ENCODE measurements at places on chromosomes 3 and 15. TPM values are rescaled to one million over a fixed set of nuclear protein-coding genes. Genes with fewer than 3 reads are reported as not detected.

The CHST13 gene
- 0.02 TPM for polyA plus RNA-seq

The LRRC49 gene
- 7.9 TPM for polyA plus RNA-seq

The CDHR4 gene
- not detected for polyA plus RNA-seq

The ACKR4 gene
- 0.25 TPM for polyA plus RNA-seq

The CPN2 gene
- not detected for polyA plus RNA-seq

The ARHGEF26 gene
- 1.4 TPM for polyA plus RNA-seq

DNA sequence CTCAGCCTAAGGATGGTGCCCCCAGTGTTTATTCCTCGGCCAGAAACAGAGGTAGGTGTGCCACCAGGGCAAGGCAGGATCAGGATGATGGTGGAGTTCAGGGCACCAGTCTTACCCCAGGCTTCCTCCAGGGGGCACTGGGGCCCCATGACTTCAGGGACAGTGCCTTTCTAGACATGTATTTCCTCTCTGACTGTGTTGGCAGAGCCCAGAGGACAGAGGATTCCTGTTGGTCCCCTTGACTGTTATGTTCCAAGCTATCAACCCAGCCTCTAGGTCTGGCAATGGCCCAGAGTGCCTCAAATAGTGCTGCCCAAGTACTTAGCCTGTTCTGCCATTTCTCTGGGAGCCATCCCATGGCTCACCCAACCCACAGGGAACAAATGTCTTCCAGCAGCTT is 2.8 kb downstream of the HEMK1 start:
- DNase-seq: peak; percentile 42

GRCh38 chr3:168933614-168934013 is 729.9 kb downstream of the MECOM start:
- peak; percentile 50 for DNase-seq

DNA sequence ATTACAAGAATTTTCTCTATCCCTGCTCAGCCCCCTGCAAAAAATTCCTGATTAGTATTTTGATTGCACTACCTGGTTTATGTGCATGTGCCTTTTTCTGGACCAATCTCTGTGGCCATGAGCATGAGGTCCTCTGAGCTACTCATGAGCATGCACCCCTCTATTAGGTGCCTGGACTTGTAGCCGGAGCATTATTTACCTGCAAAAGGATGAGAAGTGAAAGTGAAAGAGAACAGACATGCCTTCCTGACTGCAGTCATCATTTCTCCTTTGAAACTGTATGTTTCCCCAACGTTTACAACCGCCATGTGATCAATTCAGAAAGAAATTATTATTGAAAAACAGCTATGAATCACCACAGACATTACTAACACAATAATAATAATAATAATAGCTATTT is 1008.8 kb downstream of the ROBO2 start:
- DNase-seq: no peak

DNA sequence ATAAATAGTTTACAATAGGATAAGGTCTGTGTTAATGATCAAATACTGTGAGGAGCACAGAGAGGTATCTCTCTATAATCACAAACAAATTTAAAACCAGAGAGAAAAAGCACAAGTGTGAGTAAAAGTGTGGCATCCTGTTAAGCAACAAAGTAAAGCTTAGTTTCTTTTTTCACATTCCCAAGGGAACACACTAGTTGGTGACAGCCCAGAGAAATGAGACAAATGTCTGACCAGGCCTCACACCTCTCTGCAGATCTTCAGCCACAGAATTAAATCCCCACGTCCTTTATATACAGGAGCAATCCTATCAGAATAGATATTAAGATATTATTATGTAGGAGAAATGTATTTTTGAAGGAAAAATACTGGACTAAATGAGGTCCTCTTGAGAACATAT is 2.7 kb downstream of the FBN1 start:
- no peak for DNase-seq

DNA sequence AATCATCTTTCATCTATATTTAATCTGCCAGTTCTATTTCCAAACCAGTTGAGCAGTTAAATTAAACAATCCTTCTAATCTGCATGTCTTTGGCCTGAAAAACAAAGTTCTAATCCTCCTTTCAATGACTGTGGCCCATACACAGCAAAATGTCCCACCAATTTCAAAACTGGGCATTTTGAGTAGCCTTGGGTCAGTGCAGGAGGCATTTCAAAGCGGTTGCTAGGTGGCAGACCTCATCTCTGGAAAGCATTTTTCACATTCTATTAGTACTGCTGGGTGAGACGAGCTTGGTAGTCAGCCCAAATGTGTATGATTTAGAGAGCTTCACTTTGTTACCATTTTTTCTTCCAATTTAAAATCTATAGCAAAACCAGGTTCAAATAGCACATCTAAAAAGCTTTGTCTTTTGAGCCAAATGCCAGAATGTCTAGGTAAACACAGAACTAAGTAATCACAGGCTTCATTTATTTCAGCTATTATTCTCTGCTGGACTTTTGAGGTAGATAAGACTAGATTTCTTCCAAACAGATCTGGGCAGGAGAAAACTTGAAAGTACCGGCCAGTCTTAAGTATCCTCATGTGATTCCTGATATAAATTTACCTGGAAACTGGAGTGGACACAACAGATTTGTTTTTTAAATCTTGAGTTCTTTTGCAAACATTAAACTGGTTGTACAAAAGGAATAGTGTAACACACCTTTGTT is 8.9 kb upstream of the ARHGEF26 start:
- DNase-seq: no peak
